ENCODE measurements at places on chromosomes 16 and 17.
A peak's percentile ranks its signal among the peaks of the same experiment; 100 is the strongest.

- DNase-seq, result no peak
Measured at GRCh38 chr16:79618692-79619050, 18.1 kb upstream of the MAF start.

GRCh38 chr17:34892461-34893249, 68.6 kb downstream of the CCT6B start:
- no peak for DNase-seq

DNA sequence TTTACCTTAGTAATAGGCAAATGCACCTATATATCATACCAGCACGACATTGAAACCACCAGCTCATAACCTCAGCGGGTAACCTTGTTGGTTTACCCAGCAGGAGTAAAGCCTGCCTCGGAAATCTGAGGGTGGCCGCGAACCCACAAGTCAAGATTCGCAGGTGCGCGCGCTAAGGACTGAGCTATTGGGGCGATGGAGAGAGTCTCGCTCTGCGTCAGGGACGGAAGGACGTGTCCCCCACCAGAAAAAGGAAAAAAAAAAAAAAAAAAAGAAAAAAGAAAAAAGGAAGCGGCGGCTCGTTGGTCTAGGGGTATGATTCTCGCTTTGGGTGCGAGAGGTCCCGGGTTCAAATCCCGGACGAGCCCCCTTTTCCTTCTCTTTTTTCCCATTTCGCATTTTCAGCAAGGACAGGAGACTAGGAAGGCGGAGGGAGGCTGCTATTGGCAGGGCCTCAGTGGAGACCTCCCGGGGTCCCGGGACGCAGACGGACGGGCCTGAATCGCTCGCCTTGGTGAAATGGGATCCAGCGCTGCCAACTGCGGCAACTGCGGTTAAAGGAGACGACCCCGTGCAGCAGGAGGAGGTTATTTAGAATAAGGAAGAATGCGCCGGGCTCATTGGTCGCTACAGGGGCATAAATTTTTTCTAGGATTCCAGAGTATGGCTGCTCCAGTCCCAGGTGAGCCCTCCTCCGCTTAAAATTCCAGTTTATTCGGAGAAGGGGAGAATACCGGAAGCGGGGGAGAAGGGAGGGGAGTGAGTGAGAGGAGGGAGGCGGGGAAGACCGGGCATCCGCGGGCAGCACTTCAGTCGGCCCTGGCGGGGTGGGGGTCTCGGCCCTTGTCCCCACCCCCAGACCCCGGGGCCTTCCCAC, at the start of gene OR1F1:
TSS of gene OR1F1 (plus strand) at position 407 of the 877 bp plus-strand sequence.
- peak; percentile 81 for DNase-seq

DNA sequence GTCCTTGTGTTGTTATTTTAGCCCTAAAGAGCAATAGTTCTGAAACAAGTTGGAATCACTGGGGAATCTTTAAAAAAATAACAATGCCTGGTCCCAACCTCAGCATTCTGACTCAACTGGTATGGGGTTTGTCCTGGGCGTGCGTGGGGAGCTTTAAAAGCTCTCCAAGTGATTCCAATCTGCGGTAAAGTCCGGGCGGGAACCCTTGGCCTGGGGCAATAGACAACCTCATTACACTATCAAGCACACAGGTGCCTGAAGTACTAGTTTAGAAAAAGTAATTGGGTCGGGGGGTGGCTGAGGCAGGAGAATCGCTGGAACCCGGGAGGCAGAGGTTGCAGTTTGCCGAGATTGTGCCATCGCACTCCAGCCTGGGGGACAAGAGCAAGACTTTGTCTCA, 4.4 kb downstream of the STX8 start:
- no peak for DNase-seq

- DNase-seq, result no peak
Measured at GRCh38 chr17:36851250-36851649, 86.0 kb upstream of the LHX1 start.
